NCI-H2171 treated with DMSO at 0.1 percent for 48 hours (cell line): ENCODE measurements at places on chromosomes 2 and 18.

GRCh38 chr2:132662732-132663131 lies 7.3 kb downstream of the LYPD1 start:
- no peak for DNase-seq

DNA sequence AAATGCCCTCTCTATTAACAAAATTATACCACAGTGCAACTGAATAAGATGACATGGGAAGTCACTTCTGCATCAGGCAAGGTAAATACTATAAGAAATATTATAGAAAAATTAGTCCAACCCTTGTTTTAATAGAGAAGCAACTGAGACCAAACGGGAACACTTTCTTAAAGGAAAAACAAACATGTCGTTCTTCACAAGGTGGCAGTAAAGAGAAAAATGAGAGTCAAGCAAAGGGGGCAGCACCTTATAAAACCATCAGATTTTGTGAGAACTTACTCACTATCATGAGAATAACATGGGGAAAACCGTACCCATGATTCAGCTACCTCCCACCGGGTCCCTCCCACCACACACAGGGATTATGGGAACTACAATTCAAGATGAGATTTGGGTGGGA lies 481.7 kb upstream of the CRIM1 start:
- DNase-seq = no peak

DNA sequence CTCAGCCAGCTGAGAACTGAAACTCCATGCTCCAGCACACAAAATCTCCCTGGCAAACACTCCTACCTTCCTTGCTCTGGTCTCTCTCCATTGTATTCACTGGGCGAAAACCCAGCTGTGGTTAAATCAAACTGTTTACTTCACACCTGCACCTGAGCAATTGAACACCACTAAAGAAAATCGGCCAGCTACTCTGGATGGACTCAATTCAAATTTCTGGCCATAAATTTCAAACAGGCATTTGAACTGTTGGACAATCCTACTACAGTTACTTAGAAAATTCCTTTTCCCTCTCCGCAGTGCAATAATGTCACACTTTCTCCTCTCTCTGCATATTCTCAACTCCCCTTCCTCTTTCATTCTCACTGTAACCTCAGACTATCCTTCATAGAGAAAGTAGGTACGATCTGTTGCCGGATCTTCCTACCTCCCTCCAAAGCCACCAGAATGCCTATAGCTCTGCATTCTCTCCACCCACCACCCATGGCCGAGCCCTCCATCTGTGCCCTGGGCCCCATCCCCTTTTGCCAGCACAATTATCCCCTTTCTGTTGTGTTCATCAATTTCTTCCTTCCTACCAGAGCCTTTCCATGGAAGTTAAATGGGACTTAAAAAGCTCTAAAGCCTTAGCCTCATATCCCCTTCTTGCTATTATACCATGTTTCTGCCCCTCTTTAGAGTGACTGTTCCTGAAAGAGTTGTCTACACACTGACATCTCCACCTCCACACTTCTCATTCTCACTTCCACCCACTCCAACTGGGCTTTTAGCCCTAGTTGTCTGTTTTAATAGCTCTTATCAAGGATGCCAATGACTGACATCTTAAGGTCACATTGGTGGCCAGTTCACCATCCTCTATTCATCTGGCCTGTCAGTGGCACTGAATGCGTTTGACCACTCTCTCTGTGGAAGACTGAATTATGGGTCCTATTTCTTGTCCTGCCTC lies 127.5 kb upstream of the SLC1A4 start:
- DNase-seq = no peak

DNA sequence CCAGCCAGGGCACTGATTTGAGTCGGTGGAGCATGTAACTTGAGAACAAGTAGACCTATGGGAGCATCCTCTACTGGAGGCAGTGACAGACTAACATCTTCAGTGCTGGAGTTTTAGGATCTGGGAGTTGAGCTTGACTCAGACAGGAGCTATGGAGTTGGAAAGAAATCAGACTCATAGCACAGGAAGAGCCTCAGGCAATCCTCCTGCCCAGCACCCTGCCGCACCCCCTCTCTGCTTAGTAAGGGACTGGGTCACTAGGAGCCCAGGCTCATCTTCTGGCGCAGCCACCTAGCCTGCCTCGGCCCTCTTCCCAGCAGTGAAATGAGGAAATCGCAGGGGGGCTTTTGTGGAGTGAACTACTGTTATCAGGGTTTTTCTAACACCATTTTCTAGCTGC lies 3.6 kb downstream of the ARID5A start:
- no peak for DNase-seq

DNA sequence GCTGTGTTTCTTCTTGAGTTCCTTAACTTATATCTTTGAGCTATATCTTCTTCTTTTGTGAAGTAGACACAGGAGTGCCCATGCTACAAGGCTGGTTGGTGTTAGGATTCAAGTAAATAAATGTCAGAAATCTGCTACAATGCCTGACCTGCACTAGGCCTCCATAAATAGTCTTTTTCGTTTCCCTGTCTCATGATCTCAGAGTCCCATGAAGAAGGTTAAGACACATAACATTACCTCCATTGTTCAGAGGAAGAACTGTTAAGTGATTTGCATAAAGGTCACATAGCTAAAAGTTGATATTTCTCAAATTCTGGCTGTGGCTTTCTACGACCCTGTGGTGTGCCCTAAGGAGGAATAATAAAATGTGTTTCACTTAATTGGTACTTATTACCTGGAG lies 228.4 kb downstream of the KCNS3 start:
- no peak for DNase-seq

GRCh38 chr2:154381931-154382794 lies 316.3 kb upstream of the KCNJ3 start:
- no peak for DNase-seq

- DNase-seq = no peak
Observed at GRCh38 chr2:21501376-21502027, 377.7 kb downstream of the TDRD15 start.

DNA sequence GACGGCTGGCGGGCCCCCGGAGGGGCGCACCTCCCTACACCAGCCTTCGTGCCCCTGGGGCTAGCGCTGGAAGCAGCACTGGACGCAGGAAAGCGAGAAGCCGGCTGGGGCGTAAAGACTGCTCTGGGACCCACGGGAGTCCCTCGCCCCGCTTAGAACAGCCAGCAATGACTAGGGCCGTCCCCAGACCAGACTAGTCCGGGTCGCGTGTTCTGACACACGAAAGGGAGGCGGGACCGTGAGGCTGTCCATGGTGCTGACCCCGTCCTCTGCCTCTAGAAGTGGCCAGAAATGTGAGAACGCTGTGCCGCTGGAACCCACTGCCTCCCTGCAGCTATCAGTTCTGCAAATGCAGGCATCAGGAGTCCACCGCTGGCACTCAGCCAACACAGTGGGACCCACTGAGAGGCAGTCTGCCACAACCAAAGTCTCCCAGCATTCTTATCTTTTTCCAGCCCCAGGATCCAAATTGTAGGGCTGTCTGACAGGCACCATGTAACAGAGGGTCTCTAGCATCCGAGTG lies at the start of gene UCN:
Gene UCN, minus strand, starts transcription at position 87 of the 523 bp plus-strand sequence. CDS start 550 bp downstream, outside the sequence.
- DNase-seq = peak; percentile 32

GRCh38 chr2:181655519-181655918 lies 1.4 kb downstream of the CERKL start:
- no peak for DNase-seq

DNA sequence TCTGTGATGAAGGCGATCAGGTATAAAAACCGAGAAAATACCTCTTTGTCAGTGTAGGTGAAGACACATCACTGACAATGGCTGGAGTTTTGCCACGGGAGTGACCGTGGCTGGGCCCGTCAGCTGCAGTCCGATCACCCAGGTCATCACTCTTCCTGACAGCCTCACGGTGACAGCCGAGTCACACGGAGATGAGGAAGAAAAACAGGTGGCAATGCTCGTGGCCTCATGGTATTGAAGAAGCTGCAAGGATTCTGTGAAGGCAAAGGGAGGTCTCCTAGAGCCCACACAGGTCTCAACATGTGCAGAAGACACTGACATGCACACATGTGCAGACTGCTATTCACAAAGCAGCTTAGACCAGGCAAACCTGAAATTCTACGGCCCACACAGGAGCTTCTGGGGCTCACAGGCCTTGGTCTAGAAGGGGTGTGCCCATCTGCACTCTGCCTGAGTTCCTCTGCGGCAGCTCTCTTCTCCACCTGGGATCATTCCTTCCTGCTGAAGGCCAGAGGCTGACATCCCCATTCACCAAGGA lies 7.4 kb downstream of the COPS9 start:
- DNase-seq = no peak

DNA sequence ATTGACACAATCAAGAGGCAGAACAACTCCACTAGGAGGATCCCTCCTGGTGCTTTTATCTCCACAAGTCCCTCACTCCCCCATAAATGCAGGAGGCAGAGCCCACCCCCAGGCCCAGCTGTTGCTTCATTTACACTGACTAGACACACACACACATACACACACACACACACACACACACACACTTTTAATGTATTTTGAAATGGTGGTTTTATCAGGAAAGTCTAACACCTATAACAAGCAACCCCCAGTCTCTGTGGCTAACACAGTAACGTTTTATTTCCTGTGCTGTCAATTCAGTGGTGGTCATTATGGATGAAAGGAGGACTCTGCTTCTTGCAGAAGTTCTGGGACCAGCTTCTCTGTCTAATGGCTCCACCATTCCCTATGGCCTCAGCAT lies 125.4 kb upstream of the FOSL2 start:
- DNase-seq = no peak

DNA sequence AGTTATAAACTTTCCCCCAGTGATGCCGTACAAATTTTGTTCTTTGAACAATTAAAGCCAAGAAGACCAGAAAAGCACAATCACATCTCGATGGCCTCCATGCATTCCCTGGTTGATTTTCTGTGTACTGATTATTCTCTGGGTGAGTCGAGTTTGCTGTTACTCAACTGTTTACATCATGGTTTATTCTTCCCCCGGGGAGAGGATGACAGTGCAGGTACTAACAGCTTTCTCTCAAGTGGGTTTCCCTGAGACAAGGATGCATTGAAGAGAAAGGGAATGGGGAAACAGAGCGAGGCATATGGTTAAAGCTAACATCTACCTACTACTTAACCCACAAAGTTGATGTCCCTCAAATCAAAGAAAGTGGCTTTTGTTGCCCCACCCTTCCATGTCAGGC lies 410.8 kb upstream of the FANCL start:
- no peak for DNase-seq

GRCh38 chr18:24629921-24630320 lies 169.5 kb downstream of the HRH4 start:
- no peak for DNase-seq

GRCh38 chr18:28409811-28410210 lies 232.9 kb upstream of the CDH2 start:
- no peak for DNase-seq

- no peak for DNase-seq
Observed at GRCh38 chr2:59530258-59530657, 1023.2 kb downstream of the BCL11A start.

GRCh38 chr2:220445429-220446105 lies 818.1 kb downstream of the SLC4A3 start:
- DNase-seq = no peak

DNA sequence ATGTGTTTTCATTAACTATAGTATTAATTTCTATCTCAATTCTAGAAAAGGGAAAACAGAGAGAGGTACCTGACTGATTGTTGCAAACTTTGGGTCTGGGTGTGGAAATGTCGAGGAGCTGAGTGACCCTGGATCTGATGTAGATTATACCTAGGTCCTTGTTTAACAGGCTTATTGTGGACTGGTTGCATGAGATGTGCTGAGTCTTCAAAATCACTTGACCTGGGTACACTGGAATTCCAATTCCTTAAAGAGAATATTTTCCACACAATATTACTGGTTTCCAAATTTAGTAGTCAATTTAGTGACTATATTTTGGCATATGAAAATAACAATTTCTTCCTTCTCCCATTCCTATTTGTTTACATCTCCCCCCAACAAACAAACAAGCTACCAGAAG lies 13.6 kb downstream of the DUSP11 start:
- DNase-seq = no peak

GRCh38 chr18:70920840-70921374 lies 632.1 kb downstream of the SOCS6 start:
- no peak for DNase-seq
